T-cell (primary cell): ENCODE measurements at places on chromosomes 12 and 14.

GRCh38 chr14:76516884-76517283 lies 140.9 kb downstream of the ESRRB start:
- no peak for DNase-seq

DNA sequence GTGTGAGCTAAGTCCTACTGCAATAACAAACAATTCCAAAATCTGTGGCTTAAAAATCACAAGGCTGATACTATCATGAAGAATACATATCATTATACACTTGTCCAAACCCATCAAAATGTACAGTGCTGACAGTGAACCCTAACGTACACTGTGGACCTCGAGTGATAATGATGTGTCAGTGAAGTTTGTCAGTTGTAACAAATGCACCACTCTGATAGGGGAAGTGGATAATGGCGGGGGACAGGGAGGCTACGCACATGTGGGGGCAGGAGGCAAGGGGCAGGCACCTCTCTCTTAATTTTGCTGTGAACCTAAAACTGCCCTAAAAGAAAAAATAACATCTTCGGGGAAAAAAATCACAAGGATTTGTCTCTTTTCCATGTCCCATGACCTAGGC lies 100.0 kb downstream of the VRK1 start:
- no peak for DNase-seq

- no peak for DNase-seq
Observed at GRCh38 chr14:71932229-71932981, at the start of gene RGS6. RGS6 (plus strand) TSS chr14:71932429.

DNA sequence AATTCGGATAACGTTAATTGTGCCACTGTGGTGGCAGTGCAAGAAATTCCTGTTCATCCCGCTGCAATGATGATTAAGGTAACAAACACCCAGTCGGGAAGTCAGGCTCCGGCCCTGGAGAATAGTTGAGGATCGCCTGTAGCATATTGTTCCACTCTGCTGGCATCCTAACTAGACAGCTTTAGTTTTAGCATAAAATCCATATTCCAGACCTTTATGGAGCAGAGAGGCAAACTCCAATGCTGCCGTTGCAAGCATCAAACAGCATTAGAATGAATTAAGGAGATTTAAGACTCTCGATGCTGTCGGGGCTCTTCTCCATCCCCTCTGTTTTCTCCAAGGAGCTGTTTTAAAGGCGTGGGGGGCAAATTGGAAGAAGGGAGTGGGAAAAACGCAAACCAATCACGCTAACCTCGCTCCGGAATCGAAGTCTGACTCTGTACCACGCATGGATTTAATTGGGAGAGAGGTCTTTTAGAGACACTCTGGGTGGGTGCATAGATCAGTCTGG lies 660.4 kb downstream of the VRK1 start:
- no peak for DNase-seq

- no peak for DNase-seq
Observed at GRCh38 chr14:65032319-65032718, 45.6 kb downstream of the FNTB start.

- no peak for DNase-seq
Observed at GRCh38 chr14:37596790-37597472, 1.5 kb downstream of the TTC6 start.

DNA sequence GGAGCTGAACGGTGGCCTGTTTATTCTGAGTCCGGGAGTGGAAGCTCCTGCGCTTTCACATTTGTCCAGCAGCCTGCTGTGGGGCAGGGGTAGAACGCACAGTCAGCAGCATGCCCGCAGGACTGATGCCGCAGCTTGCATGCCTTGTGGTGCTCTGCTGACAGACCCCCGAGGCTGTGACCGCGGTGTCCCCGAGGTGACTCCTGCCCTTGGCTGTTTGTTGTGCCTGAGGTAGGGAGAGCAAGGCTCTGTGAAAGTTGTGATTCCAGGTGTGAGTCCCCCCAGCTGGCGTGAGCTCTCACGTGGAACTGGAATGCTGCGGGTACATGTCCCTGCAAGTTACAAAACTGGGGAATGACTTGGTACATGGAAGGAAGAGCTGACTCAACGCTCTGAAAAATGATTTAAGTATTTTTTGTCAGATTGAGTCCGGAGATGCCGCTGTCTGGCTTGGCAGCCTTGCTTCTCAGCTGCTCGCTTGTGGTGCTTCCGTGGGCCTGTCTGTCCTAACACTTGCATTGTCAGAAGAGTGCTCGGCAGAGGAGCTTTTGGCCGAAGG lies 18.1 kb downstream of the MLXIP start:
- DNase-seq = no peak

GRCh38 chr12:47791874-47792273 lies 18.8 kb downstream of the SLC48A1 start:
- DNase-seq = no peak

- no peak for DNase-seq
Observed at GRCh38 chr12:104510145-104510872, 53.6 kb downstream of the CHST11 start.

- no peak for DNase-seq
Observed at GRCh38 chr12:25958428-25959070, at the start of gene RASSF8. RASSF8 (plus strand) TSS chr12:25958682; CDS start chr12:26055344, 96,662 bp downstream.

DNA sequence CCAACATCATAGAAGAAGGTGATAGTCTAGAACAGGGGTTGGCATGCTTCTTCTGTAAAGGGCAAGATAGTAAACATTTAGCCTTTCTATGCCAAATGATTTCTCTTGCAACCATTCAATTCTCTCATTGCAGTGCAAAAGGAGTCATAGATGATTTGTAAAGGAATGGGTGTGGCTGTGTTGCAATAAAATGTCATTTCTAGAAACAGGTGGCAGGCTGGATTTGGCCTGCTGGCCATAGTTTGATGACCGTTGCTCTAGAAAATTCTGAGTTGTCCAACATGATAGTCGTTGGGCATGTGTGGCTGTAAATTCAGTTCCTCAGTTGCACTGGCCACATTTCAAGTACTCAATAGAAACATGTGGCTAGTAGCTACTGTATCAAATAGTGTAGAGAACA lies 21.7 kb downstream of the SMCO2 start:
- no peak for DNase-seq

DNA sequence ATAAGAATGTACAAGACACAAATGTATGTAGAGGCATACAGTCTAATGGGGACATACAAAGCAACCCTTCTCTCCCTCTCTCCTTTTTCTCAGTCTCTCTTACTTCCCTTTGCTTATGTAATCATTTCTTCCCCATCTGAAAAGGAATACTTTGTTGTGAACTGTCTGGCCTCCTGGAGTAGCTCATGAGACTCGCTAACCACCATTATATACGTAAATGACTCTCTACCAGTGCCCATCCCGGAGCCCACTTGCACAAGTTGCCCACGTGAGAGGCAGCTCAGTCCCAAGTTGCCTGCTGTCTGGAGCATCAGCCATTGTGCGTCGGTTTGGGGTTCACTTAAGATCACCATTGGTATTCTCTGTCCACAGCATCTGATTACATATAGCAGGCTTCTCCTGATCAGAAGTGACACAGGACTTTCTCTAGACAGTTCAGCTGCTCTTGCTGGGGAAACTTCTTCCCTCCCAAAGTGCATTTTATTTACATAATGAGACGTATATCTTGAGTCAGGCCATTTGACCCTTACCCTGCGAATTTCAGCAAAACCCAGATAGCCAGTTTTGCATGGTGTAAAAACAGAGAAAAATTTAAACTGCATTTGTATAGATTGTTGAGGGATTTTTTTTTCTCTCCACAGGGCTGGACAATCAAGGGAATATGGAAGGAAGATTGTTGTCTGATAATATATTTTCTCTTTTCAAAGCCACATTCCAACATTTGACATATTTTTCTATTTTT lies 220.7 kb upstream of the EGLN3 start:
- DNase-seq = no peak

DNA sequence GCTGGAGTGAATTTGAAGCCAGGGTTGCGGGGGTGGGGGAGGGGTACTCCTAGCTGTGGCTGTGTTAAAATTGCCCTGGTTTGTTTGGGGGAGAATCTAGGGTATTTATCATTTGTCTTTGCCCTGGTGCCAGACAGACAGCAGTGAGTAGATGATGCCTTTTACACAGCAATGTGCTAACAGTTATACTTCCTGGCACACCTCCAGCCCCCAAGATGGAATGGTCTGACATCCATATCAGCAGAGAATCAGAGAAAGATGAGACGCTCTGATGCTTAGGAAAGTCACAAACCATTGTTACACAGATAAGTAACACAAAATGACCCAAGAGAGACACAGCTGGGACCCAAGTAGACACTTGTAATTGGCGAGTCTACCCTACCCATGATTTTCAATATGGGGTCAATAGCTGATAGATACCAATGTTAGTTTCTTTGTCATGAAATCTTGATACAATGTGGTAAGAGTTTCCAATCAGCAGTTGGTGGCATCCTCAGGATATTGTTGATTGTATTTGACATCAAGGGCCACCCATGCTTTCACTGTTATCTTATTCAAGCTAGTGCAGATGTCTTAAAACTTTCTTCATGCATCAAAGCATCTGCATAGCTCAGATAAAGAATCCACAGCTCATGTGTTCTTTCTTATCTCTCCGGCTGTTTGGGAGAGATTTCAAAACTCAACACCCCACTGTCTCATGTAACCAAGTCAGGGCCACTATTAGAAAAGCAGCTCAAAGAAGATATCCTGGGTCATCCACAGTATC lies 2.6 kb upstream of the PRKAB1 start:
- no peak for DNase-seq

DNA sequence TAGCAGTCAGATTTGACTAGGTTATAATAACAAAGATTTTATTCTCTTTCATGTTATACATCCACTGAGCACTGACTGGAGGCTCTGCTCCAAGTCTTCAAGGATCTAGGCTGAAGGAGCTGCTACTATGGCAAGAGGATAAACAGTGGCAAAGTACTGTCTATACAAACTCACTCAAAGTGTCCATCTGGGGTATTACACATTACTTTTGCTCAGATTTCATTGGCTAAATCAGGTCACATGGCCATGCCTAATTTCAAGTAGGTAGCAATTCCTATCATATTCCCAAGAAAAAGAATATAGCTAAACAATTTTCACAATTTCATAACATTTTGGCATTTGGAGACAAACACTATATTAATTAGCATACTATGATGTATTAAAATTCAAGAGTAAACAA lies 40.9 kb downstream of the CDK17 start:
- no peak for DNase-seq

DNA sequence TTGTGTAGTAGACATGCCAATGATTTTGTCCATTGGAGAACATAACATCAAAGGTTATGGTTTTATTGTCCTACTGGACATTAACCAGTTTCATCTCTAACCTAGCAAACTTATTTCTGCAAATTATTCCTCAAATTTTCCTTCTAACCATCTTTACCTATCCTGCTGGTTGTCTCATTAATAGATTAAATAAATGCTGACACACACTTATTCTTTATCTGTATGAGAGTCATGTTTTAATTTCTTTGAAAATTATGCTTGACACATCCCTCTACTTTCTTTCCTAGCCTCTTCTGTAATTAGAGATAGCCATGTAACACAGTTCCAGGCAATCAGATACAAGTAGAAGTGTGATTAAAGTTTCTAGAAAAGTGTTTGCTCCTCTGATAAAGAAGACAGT lies 98.9 kb downstream of the RPS29 start:
- no peak for DNase-seq

GRCh38 chr14:85234156-85235025 lies 295.6 kb upstream of the FLRT2 start:
- DNase-seq = no peak

GRCh38 chr12:124386661-124387527 lies 92.0 kb downstream of the RFLNA start:
- DNase-seq = no peak

DNA sequence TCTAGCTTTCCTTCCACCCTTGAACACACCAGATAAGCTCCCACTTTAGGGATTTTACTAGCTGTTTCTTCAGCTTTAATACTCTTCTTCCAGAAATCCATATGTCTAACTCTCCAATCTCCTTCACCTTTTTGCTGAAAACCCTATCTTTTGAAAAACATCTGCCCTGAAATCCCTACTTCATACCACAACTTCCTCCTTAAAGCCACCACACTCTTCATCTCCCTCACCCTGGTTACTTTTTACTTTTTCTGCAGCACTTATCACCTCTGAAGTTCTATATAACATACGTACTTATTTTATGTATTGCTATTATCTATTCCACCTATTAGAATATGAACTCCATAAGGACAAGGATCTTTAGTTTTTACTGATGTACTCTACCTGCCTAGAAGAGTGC lies 28.6 kb upstream of the PTPRQ start:
- no peak for DNase-seq

GRCh38 chr12:116591855-116592637 lies 32.9 kb downstream of the MAP1LC3B2 start:
- DNase-seq = no peak

DNA sequence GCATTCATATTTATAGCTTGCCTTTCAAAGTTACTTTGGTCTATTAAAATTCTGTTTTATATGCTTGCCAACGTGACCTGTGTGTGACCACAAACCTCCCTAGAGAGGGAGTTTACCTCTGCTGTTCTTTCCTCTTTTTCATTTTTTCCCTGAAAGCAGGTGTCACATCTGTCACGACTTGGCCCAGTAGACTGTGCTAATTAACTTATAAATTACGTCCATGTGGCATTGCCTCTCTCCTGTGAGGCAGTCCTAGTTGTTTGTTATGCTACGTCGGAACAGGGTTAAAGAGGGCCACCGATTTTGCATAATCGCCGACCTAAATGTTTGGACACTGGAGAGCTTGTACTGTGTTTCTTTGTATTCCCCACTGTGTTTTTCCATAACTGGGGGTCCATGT lies 343.9 kb upstream of the FLRT2 start:
- no peak for DNase-seq

DNA sequence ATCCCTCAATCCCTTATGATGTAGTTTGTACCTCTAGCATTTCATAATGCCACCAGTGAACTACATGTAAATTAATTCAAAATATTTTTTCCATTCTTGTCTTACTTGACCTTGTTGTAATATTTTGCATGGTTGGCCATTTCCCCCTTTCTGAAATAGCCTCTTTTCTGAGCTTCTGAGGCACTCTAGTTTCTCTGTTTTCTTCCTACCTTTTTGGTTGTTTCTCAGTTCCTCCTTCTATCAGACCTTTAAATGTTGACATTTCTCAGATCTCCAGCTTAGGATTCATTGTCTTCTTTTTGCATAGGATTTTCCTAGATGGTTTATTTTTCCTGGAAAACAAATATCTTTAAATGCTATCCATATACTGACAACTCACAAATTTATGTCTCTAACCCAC lies 9.8 kb upstream of the RMST start:
- no peak for DNase-seq

GRCh38 chr12:65878540-65878939 lies 54.3 kb downstream of the HMGA2 start:
- no peak for DNase-seq
